NT2/D1 (cell line): ENCODE measurements at places on chromosomes 12 and 14.

- DNase-seq = no peak
Measured at GRCh38 chr12:46071335-46071734, 81.0 kb upstream of the SCAF11 start.

GRCh38 chr12:26318661-26319068 lies 123.3 kb downstream of the SSPN start:
- DNase-seq = no peak

- DNase-seq = no peak
Measured at GRCh38 chr12:140162-140561, 73.6 kb downstream of the IQSEC3 start.

GRCh38 chr12:45685680-45686079 lies 43.8 kb upstream of the ARID2 start:
- DNase-seq = no peak

GRCh38 chr14:59869381-59870255 lies 958 bp downstream of the RTN1 start:
- no peak for DNase-seq

DNA sequence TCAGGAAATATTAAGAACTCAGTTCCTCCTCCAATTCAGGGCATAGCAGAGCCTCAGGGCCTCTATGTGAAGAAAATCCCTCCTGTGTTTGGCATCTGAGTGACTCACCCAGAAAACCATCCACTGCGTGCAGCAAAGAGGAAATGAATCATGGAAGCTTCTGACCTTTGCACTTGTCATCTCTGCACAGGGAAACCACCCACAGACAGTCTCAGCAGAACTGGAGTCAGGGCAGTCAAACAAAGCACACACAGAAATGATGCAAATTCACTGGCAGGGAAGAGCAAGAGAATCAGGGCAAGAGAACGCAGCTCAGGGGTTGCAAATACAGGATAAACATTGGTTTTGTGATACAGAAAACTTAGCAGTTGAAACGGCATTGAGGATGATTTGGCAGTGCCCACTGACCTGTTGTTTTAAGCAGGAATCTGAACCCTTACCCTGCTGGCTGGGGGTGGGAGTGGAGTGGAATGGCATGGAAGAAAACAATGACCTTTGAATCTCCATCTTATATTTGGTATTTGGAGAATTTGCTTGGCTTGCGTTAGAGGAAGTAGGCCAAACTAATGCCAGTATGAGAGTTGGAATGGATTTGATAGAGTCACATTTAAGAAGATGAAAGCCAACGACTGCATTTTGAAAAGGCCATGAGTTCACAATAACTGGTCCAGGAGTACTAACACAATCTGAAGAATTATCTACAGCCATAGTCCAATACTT lies 53.5 kb downstream of the PHLDA1 start:
- DNase-seq = no peak

- DNase-seq = no peak
Measured at GRCh38 chr14:86055512-86056075, 525.6 kb downstream of the FLRT2 start.

- no peak for DNase-seq
Measured at GRCh38 chr14:100549834-100550625, 37.2 kb downstream of the BEGAIN start.

DNA sequence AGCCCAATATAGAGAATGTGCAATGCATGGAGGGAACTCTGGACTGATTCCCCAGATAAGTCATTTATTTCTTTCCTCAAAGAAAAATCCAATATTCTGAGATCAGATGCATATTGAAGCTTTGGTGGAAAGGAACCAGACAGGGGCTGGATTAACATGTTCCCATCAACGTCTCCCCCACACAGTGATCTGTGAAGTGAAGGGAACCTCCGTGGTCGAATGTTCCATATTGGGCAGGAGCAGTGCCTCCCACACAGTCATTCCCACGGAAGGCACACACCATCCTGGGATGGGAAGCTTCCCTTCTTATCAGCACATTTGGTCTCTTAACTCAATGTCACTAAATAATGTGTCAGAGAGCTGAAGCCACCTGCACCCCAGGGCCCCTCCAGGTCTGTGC lies 247.1 kb downstream of the BCL11B start:
- no peak for DNase-seq

DNA sequence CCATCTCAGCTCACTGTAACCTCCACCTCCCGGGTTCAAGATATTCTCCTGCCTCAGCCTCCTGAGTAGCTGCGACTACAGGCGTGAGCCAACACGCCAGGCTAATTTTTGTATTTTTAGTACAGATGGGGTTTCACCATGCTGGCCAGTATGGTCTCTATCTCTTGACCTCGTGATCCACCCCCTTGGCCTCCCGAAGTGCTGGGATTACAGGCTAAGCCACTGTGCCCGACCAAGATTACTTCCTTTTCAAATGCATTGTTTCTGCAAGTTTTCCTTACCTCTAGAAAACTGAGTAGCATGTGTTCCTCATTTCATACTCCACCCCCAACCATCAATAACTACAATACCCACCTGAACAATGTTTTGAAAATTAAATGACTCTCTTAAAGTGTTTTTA lies 13.1 kb downstream of the ARF6 start:
- no peak for DNase-seq

- DNase-seq = no peak
Measured at GRCh38 chr14:52339262-52339661, 25.1 kb downstream of the PTGER2 start.

DNA sequence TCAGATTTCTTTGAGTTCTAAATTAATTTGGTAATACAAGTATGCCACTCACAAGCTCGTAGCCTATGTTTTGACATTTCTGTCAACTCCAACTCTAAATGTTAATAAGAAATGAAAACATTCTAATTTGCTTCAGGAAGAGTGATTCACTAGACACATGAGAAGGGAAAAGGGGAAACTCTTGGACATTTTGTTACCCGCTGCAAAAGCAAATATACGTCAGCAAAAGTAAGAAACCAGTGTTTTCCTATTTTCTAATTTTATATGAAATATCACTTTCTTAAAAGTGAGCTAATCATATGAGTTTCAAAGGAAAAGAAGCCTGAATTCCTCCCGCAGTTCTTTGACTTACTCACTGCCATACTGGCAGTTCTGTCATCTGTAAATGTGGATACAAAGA lies 162.3 kb downstream of the GRIP1 start:
- no peak for DNase-seq

- peak; percentile 74 for DNase-seq
Measured at GRCh38 chr12:1744932-1745331, 54.1 kb downstream of the ADIPOR2 start.

DNA sequence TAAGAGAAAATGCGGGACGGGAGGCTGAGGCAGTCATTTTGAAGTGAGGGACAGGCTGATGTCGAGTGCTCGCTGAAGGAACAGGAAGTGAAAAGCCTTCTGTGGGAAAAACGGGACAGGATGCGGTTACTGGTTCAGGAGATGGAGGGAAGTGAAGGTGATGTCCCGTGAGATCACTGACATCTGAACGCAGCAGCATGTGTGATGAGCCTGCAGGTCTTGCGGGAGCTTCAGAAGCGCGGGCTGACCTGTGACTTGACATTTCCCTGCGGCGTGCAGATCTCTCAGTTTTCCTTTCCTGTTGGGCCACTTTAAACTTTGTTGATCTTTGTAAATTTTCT lies 77.8 kb downstream of the DDX51 start:
- DNase-seq = no peak

GRCh38 chr14:103301512-103302354 lies 32.3 kb upstream of the EIF5 start:
- DNase-seq = no peak

DNA sequence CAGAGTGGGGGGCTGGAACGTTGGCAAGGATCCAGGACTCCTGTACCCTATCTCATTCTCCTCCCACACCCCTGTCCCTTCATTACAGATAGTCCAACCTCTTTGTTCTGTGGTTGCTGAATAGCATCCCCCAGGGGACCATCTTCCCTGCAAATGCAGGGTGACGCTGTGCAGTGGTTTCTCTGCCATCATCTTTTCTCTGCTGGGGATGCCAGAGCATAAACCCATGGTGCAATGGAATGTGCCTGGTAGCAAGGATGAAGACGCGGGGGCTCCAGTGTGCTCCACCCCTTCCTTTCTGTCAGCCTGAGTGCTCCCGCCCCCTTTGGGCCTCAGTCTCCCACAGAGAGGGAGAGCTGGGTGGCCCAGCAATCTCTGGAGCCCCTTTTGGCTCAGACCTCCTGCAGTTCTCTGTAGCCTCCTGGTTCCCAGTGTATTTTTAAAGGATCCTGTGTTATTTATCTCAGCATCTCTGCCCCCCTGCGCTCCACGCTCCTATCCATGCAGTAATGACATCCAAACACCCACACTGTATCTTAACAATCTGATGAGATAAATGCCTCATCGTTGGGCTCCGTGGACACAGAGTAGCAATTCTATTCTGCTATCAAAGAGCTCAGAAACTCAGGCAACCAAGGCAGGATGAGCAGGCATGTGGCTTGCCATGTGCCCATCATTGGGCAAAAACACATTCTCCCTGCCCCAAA lies 212.8 kb downstream of the CACNA1C start:
- DNase-seq = no peak

DNA sequence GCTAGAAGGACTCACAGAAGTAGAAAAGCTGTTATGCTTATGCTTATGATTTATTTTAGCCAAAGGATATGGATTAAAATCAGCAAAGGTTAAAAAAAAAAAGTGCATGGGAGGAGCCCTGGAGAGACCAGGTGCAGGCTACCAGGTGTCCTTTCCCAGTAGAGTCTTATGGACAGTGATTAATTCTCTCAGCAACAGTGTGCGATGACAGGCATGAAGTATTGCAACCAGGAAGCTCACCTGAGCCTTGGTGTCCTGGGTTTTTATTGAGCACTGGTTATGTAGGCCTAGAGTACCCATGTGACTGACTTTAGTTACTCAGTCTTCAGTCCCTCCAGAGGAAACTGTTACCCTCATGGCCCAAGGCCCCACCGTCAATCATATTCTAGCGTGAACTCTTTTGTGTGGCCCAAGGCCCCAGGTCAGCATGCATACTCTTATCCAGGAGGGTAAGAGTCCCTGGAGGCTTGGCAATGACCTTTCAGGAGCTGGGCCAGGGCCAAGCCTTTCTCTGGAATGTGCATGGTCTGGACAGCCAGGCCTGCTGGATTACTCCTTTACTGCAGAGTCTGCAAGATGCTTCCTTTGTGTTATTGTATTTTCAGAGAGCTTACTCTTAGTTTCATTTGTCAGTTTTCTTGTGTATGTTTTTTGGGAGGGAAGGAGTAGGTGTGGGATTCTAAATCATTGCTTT lies 69.6 kb upstream of the RD3L start:
- DNase-seq = no peak

- DNase-seq = no peak
Measured at GRCh38 chr12:23098517-23098916, 473.5 kb downstream of the ETNK1 start.

DNA sequence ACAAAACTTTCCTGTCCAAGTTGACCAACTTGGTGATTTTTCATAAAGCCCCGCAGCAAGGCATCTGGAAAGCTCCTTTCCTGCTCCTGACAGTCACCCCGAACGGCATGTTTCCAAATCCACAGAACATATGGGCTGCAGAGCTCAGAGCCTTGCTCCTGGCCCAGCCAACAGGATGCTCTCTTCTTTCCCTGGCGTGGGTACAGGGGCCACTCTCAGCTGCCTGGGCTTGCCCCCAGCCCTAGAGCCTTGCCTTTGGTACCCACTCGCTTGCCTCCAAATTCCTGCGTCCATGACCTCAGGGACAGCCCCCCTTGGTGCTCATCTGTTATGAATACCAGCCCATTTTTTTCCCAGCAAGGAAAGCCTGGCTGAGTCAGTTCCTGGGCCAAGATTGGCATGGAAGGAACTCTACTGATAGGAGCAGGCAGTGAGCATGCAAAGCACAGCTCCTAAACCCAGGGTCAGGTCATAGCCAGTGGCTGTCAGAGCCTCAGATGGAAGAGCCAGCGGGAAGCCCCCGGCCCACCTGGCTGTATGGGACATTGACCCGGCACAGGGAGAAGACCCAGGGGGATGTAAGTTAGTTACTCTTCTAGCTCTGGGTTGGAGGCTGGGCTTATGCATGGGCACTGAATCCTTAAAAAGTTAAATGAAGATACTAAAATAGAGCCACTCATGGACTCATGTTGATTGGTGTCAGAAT lies 105.3 kb upstream of the RTL1 start:
- no peak for DNase-seq

GRCh38 chr12:39972119-39972518 lies 133.8 kb downstream of the SLC2A13 start:
- DNase-seq = no peak

DNA sequence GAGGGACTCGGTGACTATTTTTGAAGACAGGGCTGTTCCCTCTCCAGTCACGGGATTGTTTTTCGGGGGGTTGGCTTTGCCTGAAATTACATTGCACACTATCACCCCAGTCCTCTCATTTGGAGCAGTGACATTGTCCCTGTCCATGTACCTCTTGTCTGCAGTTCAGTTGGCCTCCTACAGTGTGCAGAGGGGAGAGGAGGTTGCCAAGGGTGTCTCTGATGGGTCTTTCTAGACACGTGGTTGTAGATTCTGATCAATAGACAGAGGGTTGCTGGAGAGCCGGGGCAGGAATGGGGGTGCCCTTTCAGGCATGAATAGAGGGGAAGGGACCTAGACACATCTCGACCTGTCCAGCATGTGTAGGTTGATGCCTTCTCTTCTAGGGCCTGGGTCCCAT lies 1.2 kb downstream of the TMEM120B start:
- no peak for DNase-seq

GRCh38 chr14:101098177-101098576 lies 194.7 kb upstream of the RTL1 start:
- DNase-seq = no peak

DNA sequence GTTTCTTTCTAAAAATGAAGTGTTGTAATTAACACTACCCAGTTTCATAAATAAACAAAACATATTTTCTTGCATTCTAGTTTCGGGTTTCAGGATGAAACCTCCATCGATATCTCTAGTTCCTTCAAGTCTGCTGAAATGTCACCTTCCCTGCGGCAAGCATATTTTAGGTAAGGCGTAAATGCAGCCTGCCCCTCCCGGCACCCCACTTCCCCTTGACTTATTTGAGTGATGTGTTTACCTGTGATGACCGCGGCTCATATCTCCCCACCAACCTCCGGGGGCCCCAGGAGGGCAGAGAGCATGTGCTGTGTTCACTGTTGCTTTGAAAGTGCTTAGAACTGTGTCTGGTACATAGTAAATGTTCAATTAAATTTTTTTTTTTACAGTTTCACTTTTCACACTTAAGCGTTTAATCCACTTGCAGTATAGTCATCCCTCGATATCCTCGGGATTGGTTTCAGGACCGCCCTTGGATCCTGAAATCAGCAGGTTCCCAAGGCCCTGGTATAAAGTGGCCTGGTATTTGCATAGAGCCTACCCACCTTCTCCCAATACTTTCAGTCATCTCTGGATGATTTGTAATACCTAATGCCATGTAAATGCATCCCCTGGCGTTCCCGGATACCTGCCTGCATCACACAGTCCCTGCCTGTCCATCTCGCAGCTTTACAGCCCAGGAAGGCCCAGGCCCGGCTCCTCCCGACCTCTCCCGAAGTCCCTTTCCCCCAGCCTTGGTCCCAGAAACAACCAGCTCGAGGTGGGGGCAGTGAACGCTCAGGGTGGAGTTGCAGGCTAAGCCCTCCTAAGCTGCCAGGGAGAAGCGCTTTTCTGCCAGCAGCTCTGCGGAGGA lies 40.2 kb upstream of the FBRSL1 start:
- no peak for DNase-seq

GRCh38 chr14:59325906-59326305 lies 137.4 kb downstream of the DAAM1 start:
- no peak for DNase-seq
